Activated gamma-delta T cell treated with Interleukin-2 at 50 U/mL for 16 hours (primary cell): ENCODE measurements at places on chromosomes 12 and 14.

DNA sequence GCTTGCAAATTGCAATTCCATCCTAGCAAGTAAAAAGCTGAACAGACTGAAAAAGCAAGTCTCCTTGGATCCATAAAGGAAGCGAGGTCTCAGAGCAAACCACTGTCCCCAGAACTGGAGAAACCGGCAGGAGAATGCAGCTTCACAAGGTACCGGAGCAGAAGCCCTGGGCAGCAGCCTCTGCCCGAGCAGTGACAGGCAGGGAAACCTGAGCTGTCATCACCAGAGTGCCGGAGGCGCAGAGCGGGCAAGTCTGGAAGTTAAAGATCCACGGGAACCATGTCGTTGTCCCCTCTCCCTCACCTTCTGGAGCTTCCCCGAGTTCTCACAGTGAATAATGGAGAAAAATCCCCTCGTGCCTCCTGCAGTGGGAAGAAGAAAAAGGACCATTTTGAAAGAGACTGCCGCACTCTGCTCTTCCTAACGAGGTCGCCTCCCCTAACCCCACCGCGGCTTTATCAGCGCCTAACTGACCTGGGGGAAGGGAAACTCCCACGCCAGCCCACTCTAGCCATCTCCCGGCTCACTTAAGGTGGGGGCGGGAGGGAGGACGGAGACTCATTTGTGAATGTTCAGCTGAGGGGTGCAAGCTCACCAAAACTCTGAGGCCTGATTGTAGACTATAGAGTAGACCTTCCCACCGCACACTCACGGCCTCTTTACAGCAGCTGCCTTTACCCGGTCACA lies 27.8 kb downstream of the FBXL14 start:
- no peak for DNase-seq

DNA sequence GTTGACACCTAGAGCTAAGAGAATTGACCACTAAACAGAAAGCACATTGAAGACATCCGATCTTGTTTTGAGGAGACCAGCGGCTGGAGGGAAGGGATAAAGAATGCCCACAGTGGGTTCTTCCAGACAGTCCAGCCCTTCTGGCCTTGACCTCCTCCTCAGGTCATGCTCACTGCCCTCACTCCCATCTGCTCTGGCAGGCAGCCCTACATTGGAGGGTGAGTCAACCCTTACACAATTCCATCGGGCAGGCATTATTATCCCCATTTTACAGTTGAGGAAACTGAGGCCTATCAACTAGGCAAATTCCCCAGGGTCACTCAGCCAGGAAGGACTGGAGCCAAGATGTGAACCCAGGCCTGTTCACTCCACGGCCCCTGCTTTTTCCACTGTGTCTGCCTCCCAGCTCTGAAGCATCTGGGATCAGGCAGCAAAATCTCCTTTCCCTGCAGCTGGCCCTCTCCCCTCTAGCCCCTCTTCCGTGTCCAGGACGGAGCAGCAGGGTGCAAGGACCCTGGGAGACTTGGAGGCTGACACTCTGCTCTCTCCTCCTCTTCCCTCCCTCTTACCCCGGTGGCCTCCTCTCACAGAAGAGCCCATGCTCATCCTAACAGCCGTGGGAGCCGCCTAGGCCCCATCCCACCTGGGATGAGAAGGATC lies 5.3 kb downstream of the SCNN1A start:
- no peak for DNase-seq

GRCh38 chr12:31390991-31391390 lies 65.0 kb upstream of the SINHCAF start:
- no peak for DNase-seq

DNA sequence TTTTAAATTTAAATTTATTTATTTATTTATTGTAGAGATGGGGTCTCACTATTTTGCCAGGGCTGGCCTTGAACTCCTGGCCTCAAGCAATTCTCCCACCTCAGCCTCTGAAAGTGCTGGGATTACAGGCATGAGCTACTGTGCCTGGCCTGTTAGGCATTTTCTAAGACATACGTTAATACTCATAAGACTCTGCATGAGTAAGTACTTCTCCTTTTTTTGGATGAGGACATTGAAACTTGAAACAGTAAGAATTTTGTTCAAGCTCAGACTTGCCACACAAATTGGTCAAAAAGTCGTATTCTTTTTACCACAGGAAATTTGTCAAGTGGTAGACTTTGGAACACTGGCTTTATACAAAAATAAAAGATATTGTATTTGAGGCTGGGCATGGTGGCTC lies 187.4 kb upstream of the RASSF8 start:
- DNase-seq: no peak

DNA sequence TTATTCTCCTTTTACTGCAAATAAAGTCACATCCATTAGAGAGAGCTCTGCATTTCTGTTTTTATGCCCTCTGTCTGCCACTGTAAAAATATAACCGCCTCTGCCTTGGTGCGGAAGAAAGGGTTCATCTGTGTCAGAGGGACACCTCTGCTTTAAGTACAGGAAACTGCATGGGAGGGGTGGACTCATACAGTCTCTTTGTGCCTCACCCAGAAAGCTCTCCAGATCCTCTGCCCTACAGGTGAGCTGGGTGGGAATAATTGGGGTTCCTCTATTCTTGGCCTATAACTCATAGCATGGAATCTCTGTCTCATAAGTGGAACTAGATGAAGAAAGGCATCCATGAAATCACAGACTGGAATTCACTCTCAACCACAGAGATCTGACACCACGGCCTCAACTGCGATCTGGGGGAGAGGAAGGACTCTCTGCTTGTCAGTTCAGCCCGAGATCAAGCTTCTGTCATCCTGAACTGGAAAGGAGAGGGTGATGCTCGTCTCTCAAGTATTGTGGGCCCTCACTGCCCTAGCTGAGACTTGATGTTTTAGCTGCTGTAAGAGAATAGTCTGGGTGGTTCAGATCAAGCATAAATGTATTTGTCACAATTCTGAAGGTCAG lies 702.3 kb downstream of the TMEM121 start:
- DNase-seq: peak; percentile 47

- no peak for DNase-seq
Measured at GRCh38 chr12:2495417-2496112, 299.2 kb upstream of the FKBP4 start.

DNA sequence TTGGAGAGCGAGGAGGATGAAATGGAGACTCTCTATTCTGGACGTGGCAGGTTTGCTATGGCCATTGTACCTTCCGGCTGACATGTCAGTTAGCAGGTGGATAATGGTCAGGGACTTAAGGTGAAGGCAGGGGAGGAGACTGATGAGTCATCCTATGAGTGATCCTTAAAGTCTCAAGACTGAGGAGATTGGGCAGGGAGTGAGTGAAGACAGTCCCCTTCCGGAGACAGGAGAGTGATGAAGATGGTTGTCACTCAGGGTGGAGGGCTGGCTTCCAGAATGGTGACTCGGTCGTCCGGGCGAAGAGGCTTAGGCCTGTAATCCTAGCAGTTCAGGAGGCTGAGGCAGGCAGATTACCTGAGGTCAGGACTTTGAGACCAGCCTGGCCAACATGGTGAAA lies 49.8 kb upstream of the CCDC63 start:
- DNase-seq: no peak

GRCh38 chr12:63977441-63977840 lies 132.9 kb downstream of the SRGAP1 start:
- no peak for DNase-seq

GRCh38 chr12:34398366-34398705 lies 376.0 kb downstream of the ALG10 start:
- no peak for DNase-seq

DNA sequence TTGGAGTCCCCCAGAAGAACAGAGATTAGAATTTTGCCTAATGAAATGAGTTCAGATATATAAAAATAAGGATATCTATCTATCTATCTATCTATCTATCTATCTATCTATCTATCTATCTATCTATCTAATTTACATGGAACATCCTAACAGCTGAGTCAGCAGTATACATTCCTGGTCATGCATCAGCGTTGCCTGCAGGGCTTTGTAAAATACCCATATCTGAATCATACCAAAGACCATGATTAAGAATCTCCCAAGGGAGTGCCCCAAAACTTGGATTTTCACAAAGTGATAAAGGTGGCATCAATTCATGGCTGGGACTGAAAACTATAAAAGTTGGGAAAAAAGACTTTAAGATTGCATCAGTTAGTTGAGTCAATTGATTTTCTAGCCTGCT lies 32.7 kb upstream of the SYT10 start:
- DNase-seq: no peak

DNA sequence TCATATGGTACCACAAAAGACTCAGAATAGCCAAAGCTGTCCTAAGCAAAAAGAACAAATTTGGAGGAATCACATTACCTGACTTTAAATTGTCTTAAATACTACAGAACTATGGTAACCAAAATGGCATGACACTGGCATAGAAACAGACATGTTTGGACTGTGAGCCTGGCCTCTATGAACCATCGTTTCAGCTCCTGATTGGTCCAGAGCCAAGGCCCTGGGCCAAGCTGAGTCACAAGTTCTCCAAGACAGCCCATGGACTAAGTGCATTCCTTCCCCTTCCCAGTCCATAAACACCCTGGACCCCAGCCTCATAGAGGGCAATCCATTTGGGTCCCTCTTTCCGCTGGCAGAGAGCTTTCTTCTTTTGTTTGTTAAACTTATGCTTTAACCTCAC lies 12.1 kb upstream of the PRR4 start:
- DNase-seq: no peak

DNA sequence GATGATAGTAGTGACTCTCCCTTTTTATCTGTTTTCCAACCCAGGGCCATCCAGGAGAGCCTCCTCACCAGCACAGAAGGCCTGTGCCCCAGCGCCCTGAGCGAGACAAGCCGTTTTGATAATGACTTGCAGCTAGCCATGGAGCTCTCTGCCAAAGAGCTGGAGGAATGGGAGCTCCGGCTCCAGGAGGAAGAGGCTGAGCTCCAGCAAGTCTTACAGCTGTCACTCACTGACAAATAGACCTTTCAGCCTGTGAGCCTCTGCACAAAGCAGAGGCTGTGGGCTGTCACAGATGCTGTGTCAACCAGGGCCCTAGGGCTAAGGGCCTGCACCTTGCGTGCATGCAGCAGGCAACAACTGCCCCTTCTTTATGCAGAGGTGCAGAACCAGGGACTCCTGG lies 11.0 kb downstream of the C12orf76 start:
- no peak for DNase-seq
